ENCODE measurements at places on chromosomes 1 and 21.

GRCh38 chr1:57470036-57470435 is 46.2 kb upstream of the DAB1 start:
- no peak for DNase-seq

DNA sequence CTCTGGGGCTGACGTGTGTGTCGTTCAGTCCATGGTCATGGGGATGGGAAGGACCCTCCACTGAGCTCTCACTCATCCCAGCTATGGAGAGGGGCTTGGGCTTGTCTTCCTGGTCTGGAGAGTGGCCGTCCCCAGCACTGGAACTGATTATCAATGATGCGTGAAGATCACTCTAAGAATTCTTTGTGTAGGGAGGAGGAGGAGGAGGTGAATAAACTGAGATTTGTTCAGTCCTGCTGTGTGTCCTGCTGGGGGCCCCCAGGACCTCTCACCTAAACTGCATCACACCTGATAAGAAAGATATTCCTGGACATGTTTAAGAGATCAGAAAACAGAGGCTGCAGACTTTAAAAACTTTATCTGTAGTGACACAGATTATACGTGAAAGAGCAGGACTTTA is 21.2 kb downstream of the RHOU start:
- no peak for DNase-seq

DNA sequence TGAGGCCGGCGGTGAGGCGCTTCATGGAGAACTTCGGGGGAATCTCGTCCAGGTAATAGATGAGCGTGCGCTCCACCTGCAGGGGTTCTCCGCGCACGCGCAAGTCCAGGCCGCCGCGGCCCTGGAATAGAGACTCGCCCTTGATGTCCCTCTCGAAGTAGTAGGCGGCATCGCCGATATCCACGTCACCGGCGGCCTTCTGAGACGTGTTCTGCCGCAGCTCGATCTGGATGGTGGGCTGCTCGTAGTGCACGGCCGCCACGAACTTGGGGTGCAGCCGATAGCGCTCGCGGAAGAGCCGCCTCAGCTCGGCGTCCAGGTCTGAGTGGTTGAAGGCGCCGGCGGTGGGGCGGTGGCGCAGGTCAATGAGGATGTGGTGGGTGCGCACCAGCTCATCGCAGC is 726 bp downstream of the TACSTD2 start:
- no peak for DNase-seq

DNA sequence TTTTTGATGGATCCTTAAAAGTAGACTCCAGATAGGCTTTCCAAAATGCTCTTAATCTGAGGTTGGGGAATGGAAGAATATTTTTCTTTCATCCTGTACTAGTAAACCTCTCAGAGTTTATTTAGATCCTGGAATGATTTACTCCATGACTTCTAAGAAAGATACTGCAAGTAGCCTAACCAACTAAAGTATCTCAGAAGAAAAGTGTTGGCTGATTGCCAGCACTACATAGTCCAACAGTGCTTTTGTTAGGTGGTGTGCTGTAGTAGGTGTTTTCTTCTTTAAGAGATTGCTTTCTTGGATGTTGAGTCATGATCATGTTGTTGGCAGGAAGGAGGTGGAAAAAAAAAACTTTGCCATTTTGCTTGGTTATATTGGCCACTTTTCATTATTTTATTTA is 119.8 kb downstream of the OSBPL9 start:
- DNase-seq = no peak

DNA sequence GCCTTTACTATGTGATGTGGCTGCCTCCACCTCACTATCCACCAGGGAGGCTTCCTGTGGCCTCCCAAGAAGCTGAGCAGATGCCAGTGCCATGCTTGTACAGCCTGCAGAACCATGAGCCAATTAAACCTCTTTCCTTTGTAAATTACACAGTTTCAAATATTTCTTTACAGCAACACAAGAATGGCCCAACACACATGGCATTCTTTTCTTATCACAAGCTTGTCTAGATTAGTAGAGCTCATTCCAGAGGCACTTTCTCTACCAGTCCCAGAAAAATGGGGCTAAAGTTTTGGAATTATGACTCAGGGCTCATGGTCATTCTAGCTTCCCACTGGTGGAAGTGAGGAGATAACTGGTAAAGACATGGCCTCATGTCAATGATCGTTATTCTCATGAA is 655.2 kb downstream of the LMO4 start:
- no peak for DNase-seq

DNA sequence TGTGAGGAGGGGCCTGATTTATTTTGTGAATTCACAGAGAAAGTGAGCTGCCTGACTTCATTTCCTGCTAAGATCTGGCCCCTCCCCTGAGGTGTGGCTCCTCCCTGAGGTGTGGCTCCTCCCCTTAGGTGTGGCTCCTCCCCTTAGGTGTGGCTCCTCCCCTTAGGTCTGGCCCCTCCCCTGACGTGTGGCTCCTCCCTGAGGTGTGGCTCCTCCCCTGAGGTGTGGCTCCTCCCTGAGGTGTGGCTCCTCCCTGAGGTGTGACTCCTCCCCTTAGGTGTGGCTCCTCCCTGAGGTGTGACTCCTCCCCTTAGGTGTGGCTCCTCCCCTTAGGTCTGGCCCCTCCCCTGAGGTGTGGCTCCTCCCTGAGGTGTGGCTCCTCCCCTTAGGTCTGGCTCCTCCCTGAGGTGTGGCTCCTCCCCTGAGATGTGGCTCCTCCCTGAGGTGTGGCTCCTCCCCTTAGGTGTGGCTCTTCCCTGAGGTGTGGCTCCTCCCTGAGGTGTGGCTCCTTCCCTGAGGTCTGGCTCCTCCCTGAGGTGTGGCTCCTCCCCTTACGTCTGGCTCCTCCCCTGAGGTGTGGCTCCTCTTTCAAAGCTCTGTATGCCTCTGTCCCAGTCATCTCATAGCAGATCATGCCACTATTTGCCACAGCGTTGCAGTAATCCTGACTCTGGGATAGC is 26.9 kb upstream of the LRRC3 start:
- peak; percentile 32 for DNase-seq

- no peak for DNase-seq
Measured at GRCh38 chr1:239155466-239156091, 230.8 kb upstream of the CHRM3 start.

DNA sequence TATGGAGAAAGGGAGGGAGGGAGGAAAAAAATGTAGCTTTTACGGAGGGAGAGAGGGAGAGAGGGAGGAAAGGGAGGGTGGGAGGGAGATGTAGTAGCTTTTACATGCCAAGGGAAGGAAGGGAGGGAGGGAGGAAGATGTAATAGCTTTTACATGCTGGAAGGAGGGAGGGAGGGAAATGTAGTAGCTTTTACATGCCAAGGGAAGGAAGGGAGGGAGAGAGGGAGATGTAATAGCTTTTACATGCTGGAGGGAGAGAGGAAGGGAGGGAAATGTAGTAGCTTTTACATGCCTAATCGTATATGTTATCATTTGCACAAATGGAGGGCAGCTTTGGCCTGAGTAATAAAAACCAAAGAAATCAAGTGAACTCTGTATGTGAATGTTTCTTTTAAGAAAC is 35.6 kb downstream of the EEIG2 start:
- no peak for DNase-seq

DNA sequence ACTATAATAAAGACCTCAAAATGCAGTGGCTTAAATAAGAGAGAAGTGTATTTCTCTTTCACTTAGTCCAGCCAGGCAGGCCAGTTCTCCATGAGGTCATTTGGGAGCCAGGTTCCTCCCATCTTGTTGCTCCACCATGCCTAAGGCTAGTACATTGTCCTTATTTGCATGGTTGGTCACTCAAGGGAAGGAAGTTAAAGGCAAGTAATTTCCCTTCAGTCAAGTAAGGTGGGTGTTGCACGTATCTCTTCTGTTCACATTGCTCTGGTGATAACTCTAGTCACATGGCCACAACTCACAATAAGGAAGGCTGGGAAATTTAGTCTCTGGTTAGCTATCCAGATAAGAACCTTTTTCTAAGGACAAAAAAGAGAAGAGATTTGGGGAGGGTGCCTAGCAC is 27.2 kb upstream of the TADA1 start:
- no peak for DNase-seq

- no peak for DNase-seq
Measured at GRCh38 chr1:162236201-162236600, 140.5 kb downstream of the SPATA46 start.

DNA sequence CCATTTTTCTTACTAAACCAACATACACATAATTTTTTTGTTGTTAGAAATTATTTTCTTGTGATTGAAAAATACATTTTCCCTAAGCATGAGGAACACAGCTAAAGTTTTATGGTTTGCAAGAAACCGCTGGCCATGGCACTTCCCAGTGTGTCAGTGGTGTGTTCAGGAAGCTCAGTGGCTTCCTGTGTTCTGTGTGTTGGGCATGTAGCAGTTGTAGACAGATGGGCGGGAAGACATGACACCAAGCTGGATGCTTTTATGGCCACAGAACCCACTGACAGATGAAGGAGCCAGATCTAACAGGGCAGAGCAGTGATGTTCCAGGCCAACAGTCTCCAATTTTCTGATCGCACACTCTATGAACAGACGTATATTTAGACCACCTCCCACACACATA is 119.8 kb downstream of the GALNT2 start:
- peak; percentile 22 for DNase-seq

- DNase-seq = no peak
Measured at GRCh38 chr1:41608211-41608610, 123.7 kb upstream of the EDN2 start.

DNA sequence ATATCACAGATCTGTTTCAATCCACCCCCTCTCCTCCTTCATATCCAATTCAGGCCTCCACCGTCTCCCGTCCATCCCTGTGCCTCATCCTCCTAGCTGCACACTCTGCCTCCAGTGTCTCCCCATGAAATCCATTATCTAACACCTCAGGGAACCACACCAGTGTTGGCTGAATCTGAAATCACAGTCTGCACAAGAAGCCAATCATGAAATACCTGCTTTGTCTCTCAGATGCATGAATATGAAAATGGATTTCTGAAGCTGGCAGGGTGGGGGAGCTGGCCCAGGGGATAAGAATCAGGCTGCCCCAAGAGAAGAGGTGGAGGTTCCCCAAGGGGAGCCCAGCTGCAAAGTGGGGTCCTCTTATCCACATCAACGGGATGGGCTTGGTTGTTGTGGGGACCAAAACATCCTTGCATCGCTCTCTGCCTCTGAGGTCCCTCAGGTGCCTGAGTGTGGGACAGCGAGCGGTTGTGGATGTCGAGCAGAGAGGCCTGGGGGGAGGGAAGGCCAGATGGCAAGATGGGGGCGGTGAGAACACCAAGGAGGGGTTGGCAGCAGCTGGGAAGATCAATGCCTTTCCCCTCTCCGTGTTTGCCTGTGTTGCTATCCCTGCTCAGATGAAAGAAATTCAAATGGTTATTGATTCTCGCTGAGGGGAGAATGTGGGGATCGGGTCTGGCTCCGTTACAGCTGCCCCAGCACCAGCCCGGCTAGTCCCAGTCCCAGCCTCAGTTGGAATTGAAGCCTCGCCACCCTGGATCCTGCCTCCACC is 237.3 kb upstream of the POU3F1 start:
- no peak for DNase-seq

DNA sequence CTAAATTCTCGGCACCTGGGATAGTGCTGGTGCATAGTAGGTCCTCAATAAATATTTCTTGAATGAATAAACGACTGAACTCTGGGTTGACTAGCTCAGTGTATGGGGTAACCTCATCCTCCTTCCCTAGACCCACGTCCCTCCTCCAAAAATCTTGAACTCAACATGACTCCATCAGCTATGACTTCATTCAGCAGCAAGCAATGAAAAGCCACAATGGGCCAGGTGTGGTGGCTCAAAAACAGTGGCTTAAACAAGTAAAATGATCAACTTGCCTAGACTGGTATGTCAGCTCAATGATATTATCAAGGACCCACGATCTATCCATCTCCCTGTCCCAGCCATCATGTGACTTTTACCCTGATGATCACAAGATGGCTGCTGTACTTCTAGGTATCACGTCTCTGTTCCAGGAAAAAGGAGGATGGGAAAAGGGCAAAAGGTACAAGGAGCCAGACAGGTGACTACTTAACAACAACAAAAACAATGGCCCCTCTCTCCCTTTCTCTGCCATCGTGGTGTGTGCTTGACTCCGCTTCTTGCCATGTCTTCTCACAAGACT is 13.0 kb upstream of the PAQR7 start:
- DNase-seq = no peak

GRCh38 chr1:91502672-91503184 is 2.1 kb downstream of the CDC7 start:
- DNase-seq = peak; percentile 48

GRCh38 chr1:202018468-202019234 is 8.3 kb downstream of the ELF3 start:
- no peak for DNase-seq

DNA sequence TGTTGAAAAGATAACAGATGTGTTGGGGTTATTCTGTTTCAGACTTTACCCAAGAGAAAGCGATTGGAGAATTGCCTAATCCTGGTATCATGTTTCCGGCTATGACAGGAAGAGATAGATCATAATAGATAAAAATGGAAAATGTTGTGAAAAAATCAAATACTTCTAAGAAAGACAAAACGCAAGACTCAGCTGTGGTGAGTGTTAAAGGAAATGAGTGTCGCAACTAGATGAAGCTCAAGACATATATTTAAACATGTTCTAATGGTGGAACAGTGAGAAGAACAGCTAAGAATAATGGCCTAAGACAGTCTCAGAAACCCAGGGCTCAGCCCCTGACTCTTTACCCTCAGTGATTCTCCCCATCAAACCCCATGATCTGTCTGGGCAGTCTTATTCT is 426.7 kb upstream of the RUNX1 start:
- DNase-seq = peak; percentile 6

- no peak for DNase-seq
Measured at GRCh38 chr1:227899820-227900449, 47.8 kb downstream of the WNT9A start.

GRCh38 chr1:92556350-92556749 is 69.6 kb upstream of the GFI1 start:
- DNase-seq = no peak

DNA sequence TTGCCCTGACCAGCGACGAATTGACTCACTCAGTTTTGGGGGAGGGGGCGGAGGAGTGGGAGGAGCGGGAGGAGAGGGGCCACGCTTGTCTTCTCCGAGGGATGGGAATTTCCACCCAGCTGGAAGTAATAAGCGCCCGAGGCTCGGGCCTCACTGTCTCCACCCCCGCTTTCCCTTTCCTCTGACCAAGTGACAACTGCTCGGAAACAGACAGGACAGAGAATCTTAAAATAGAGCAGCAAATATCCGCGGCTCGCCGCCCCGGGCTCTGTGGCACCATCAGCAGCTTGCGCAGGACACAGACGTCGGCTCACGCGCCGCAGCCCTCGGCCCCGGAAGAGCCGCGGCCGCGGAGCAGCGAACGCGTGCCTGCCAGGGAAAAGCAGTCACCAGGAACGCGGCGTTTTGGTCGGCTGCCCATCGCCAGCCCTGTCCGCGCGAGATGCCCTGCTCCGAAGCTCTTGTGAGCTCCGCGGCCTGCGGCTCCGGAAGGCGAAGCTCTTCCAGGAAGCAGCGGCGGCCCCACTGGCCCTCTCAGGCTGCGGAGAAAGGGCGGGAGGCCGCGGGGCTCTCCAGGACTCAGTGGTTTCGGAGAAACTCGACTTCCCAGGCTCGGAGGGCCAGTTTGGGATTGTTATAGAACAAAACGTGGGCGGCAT is 10.7 kb upstream of the RGS16 start:
- peak; percentile 46 for DNase-seq

DNA sequence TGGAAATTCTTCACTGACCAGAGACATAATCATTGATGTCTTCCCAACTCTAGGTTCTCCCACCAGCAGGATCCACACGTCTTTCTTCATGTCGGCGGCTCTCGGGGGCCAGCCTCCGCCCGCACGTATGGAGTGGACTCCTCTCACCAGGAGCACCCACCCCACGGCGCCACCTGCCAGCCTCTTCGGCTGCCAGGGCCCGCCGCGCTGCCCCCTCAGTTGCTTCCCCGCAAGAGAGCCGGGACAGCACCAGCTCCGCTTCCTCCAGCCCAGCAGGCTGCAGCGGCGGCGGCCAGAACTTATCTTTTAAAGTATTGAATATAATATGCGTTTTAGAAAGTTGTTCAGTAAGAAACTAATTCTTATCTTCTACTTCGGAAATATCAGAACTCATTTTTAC is 273.5 kb downstream of the LIPI start:
- DNase-seq = no peak
